ENCODE measurements at places on chromosomes 7 and 10. TPM values are rescaled to one million over a fixed set of nuclear protein-coding genes. Genes with fewer than 3 reads are reported as not detected.

DNA sequence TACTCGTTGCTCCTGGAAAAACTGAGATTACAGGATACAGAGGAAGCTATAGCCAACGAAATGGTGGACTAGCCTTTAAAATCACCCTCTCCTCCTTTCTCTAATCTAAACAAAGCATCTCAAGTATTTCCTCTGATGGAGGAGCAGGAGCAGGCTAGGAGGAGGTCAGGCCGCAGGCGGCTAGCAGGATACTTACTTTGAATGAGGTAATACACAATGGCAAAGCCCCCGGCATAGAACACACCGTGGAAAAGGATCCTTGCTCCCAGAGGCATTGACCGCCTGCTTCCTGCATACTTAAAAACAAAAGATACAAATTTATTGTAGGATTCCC, 64.4 kb downstream of the STK17A start:
- H3K36me3 ChIP-seq: no peaks in the 10 kb centered on the region
- peak overlapping the region; percentile 53 for H3K4me3 ChIP-seq
- H3K4me1 ChIP-seq: peaks cover 58% of the 10 kb centered on the region

- DNase-seq: no peak
- H3K4me1 ChIP-seq: no peaks in the 10 kb centered on the region
- H3K27me3 ChIP-seq: no peaks in the 10 kb centered on the region
Observed at GRCh38 chr7:50229964-50230363, 74.6 kb upstream of the IKZF1 start.

DNA sequence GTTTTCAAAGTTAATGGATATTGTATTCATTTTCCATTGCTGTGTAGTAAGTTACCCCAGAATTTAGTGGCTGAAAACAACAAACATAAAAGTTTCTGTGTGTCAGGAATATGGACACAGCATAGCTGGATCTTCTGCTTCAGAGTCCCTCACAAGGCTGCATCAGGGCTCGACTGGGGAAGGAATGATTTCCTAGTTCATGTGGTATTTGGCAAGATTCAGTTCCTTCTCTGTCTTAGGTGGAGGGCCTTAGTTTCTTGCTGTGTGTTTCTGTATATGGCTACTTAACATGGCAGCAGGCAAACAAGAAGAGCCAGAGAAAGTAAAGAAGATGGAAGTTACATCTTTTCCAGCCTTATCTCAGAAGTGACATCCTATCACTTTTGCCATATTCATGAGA, 51.1 kb downstream of the TPST1 start:
- H3K4me1 ChIP-seq: peaks cover 60% of the 10 kb centered on the region
- no peaks in the 10 kb centered on the region for H3K27me3 ChIP-seq
- no peak overlapping the region for H3K4me3 ChIP-seq
- DNase-seq: no peak

DNA sequence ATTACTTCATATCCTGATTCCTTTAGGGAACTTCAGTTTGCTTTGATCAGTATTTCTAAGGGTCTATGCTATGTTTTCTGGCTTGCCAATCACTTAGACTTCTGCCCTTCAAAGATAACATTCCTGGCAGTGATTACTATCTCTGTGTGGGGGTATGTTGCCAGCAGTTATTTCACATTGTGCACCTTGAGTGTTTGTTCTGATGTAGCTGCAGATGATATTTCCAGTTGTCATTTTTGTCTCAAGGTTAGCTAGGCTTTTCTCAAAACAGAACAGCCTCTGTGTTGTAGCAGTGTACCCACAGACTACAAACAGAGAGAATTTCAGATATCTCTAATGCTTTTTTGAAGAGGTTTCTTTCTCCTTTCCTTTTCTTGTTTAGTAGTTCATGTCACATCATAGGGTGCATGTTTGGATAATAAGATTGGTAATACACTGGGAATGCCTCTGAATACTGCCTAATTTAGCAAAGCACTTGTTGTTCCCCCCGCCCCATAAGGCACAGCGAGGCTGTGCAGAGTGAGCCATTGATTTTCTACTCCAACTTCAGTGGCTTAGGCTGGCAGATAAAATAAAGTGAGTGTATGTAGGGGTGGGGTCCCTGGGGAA, 134.7 kb upstream of the AGR3 start:
- peaks cover 36% of the 10 kb centered on the region for H3K4me1 ChIP-seq
- no peak overlapping the region for H3K4me3 ChIP-seq
- no peaks in the 10 kb centered on the region for H3K27me3 ChIP-seq
- H3K36me3 ChIP-seq: no peaks in the 10 kb centered on the region
- no peak for DNase-seq
- no peak overlapping the region for H3K27ac ChIP-seq

TMEM213 gene
- not detected for total RNA-seq

NEUROD6 gene
- not detected for total RNA-seq

Data from GM23248 (cell line).